Brain pericyte (primary cell): ENCODE measurements at places on chromosomes 1 and 21.

GRCh38 chr1:208085655-208086515 lies 158.3 kb downstream of the PLXNA2 start:
- DNase-seq, result no peak

GRCh38 chr1:110687250-110687649 lies 12.5 kb upstream of the KCNA3 start:
- DNase-seq, result no peak

DNA sequence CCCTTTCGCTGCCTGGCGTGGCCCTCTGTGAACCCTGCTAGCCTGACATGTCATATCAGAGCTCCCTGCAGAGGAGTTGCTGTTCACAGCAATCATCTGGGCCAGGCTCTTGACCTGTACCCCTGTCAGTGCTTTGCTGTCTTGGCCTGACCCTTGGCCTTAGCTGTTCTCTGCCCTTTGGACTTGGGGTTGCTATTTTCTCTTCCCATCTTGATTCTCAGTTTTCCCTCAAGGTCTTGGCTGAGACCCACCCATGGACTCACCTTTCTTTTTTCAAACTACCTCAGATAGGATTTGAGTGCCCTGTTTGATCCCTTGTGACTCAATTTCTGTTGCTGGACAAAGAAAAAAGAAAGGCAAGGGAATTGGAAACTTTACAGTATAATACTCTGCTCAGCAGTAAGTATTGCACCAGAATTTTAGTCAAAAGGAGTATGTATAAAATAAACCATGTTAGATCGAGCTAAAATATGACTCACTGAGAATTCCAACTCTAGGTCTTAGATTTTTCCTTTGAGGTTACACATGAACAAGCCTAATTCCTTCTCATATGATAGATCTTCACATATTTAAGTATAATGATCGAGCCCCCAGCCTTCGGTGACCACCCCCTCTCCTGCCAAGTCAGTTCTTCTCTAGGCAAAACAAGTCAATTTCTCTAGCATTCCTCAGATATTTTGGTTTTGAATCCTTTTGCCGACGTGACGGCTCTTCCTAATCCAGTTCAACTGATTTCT lies 110.5 kb downstream of the NGF start:
- DNase-seq, result no peak

DNA sequence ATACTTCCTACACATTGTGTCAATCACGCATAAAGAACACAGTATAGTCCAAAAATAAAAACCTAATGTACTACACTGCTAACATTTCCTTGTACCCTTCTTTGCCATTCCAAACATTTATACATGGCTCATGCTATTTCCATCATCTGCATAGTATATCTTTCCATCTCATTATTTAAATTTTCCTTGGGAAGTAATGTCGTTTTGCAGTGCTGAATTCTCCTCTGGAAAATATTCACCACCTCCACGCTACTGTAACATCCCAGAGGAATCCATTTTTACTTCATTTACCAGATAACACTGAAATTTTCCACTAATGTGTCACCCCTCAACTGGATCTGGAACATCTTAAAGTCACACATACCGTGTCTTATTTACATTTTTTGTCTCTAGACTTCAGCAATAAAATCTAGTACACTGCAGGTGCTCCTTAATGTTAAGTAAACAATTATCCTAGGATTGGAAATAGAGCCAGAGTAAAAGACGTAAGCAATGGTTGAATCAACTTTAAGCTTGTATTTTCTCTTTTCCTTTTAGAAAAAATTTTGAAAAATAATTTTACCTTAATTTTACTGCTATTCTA lies 881.0 kb downstream of the AMY1C start:
- no peak for DNase-seq
